ENCODE measurements at places on chromosomes 13 and 19.

DNA sequence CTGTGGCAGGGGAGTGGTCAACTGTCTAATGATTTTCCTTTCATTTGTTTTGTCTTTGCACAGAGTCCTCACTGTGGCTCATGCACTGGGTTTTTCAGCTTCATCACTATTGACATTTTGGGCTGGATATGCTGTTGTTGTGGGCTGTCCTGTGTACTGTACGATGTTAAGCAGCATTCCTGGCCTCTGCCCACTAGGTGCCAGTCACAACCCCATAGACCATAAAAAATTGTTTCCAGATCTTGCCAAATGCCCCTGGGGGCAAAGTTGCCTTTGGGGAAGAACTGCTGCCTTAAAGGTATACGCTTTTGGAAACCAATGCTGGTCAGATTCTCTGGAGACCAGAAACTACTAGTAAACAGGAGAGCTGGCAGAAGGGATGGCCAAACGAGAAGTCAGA lies 310.4 kb downstream of the SPRY2 start:
- peak; percentile 42 for DNase-seq

DNA sequence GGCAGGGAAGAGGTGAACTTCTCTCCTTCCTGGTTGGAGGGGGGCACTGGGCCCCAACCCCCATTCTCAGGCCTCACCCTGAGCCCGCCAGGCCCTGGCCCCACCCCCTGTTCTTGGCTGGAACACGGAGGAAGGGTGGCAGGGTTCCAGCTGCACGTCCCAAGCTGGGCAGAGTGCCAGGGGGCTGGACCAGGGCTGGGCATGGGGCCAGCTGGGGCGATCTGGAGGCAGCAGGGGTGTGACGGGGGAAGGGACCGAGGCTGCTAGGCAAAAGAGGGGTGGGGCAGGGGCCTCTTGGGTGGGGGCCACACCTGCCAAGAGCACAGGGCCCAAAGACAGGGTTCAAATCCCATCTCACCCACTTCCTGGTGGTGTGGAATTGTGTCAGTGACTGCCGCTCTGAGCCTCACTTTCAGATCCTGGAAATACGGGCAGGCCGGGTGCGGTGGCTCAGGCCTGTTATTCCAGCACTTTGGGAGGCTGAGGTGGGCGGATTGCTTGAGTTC lies 2.2 kb downstream of the HIF3A start:
- DNase-seq, result peak; percentile 88

DNA sequence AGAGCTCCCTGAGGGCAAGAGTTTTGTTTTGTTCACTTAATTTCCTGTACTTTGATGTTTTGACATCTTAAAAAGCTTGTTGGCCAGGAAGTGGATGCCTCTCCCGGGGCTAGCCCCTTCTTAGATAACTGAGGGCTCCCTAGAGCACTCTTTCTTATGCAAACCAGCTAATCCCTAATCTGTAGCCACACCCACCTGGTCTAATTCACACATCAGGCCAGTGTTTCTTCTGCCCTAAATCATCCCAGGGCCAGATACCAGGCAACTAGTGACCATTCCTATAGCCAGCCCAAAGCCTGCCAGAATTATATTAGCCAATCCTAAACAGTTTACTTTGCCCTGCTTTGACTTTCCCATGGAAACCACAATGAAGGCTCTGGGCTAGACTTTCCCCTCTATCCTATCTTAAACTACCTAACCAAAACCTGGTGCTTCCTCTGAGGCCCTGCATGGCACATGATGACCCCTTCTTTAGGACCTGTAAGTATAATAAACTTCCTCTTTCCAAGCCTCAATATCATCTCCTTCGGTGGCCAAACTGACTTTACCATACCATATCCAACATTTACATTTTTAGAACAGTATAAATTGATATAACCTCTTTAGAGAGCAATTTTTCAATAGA lies 24.8 kb downstream of the WBP4 start:
- no peak for DNase-seq

- peak; percentile 32 for DNase-seq
These were observed 54.5 kb downstream of the TSSK6 start for GRCh38 chr19:19460761-19461265.

DNA sequence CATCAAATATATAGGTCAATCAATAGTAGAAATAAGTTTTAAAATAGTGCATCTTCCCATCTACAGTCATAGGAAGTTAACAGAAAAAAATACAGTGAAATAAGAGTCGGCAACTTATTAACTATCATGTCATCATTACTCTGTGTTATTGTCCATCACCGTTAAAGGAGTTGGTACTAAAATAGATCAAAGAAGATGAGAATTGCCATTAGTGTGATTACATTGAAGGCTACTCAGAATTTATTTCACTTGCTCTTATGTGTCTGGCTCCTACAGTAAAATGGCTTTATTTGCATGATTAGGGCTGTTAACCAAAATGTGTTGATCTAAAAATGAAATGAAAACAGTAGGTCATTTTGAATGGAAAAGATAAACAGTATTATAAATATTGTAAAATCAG lies 162.5 kb upstream of the SLITRK1 start:
- no peak for DNase-seq

GRCh38 chr19:1863638-1864479 lies 480 bp upstream of the KLF16 start:
- DNase-seq, result peak; percentile 90

DNA sequence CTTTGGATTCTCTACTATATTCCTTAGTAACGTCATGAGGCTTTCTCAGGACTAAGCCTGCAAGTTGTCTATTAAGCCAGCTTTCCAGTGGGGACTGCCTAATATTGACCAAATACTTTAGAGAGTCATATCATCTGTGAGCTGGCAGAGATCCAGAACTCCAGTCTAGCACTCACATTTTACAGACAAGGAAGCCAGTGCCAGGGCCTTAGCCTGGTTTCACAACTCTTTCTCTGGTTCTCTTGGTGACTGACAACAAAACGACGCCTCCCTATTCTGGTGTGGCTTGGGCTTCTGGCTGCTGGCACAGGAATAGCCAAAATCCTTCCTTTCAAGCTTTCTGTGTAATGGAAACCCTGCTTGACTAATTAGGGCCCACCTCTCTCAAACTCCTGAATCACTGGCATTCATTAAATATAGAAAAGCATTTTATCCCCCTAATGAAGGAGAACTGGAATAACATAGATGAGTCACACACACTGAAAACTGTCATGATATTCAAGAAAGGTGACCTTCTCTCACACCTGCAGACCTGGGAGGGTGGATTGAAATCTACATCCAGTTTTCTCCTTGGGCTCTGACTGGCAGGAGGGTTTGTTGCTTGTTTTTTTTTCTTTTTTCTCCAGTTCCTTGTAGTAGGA lies 75.2 kb upstream of the UBL3 start:
- DNase-seq, result peak; percentile 86

DNA sequence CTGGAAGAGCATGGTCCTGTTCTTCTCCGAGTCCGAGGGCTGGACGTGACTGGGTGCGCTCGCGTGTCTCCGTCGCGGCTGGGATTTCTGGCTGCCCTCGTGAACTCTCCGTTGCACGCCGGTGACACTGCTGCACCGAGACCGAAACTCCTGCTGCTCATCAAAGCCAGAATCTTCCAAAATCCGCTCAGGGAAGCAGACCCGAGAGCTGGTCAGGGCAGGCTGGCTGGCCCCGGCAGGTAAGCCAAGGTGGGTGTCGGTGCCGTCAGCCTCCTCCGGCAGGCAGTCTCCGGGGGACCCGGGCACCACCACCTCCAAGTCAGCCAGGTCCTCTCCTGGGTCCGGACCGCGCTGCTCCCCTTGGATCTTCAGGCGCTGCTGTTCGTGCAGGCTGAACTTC lies 119.9 kb downstream of the TBC1D4 start:
- no peak for DNase-seq

DNA sequence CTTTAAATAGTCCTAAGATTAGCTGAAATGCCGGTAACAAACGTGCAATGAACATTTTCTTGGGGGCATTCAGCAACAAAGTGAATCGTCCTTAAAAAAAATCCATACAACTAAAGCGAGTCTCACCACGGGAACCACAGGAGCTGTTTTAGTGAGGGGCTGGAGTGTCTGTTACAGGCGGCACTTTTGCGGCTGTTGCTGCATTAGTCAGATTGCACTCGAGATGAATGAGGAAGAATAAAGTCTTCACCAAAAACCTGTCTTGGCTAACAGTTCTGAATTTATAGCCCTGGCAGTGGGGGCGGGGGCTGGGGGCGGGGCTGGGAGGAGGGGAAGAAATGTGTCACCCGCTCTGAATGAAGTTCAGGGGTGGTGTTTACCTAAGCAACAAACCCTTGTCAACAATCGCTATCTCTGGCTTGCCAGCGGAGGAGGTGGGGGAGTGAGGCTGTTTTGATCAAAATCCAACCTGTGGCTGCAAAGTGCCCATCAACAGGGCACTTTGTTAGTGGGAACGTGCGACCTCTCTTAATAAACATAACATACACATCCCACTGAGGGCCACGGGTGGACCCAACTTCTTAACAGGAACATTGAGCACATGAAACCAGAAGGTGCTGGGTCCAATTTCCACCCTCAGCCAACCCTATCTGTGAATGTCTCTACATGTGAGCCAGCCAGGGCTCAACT lies 44.5 kb downstream of the RFX2 start:
- DNase-seq, result peak; percentile 46

DNA sequence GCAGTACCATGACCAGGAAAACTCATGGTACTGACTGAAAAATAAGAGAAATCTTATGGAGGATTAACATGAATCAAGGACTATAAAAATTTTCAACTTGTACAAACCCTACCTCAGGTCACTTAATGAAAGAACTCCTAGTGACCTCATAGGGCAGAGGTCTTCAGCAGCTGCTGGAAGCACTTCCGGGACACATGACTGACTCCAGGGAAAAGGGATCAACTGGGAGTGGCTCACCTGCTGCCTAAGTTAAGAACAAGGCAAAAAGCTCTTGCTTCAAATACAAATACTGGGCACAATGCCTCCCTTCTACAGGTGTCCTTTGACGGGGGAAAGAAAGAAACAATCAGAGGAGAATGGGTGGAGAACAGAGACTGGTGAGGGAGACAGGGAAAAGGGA lies 18.6 kb downstream of the DOCK9 start:
- no peak for DNase-seq

- DNase-seq, result peak; percentile 68
These were observed 401.7 kb upstream of the HTR2A start for GRCh38 chr13:47298506-47298905.

DNA sequence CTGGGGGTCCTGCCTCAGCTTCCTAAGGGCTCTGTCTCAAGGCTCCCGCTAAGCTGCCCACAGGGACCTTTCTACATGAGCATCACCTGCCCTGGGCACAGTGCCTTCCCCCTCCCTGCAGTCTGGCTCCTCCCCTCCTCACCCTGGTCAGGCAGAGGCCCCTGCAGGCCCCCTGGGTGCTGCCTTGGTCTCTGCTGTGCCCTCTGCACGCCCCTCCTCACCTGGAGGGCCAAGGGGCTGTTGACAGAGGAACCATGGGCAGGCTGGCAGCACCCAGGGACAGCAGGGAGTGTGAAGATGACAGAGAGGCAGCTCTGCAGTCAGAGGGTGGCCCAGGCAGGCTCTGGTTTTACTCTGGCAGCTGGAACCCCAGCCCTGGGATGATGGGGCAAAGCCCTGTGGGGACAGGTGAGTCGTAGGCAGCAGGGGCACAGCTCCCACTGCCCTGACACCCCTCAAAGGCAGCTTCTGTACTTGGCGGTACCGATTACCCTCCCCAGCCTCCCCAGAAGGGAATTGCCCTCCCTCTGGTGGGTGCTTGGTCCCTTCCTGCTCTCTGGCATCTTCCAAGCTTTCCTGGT lies 43.1 kb downstream of the SUGP2 start:
- no peak for DNase-seq

DNA sequence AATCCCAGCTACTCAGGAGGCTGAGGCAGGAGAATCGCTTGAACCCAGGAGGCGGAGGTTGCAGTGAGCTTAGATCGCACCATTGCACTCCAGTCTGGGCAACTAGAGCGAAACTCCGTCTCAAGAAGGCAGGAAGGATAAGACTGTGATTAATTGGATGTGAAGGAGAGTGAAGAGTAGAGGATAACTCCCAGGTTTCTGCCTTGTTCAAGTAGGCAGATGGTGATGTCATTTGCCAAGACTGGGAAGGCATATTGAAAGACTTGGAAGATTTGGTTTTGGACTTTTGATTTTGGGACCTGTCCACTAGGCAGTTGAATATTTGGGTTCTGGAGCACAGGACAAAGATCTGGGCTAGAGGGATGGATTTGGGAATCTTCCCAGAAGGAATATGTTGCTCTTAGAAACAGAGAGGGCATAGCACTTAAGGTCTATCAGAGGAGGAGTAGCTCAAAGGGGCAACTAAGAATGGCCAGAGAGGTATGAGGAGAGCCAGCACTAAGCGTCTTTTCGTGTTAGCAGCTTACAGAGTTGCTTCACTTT lies 20.0 kb downstream of the GARRE1 start:
- peak; percentile 12 for DNase-seq

- DNase-seq, result peak; percentile 64
These were observed 572 bp upstream of the FKBP8 start for GRCh38 chr19:18543814-18544475.

DNA sequence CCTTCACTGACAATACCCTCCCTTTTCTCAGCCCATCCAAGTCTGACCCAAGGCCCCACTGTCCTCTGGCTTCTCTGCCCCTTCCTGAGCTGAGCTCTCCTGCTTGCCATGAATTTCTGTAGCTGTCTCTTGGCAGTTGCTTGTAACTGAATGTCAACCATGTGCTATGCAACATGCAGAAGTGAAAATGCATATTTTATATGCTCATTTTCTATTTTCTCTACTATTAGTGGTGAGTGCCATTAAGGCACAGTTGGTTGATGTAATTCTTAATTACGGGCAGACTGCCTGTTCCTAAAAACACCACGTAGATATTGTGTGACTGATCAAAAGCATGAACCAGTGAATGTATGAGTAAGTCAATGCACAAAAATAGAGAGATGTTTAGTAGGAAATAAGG lies 29.6 kb downstream of the TNFSF11 start:
- DNase-seq, result no peak

DNA sequence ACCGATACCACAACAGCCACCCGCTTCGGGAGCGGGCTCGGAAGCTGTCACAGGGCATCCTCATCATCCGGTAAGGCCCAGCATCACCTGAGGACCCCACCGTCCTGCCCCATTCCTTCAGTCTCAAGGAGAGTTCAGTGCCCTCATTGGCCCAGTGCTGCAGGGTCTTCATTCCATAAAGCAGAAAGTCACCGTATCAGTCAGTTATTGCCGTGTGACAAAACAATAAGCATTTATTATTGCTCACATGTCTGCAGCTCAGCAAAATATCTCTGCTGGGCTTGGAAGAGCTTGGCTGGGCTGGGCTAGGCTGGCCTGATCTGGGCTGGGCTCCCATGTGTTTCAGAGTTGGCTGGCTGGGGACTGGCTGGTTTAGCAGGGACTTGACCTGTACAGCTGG lies 8.1 kb upstream of the MRI1 start:
- no peak for DNase-seq

DNA sequence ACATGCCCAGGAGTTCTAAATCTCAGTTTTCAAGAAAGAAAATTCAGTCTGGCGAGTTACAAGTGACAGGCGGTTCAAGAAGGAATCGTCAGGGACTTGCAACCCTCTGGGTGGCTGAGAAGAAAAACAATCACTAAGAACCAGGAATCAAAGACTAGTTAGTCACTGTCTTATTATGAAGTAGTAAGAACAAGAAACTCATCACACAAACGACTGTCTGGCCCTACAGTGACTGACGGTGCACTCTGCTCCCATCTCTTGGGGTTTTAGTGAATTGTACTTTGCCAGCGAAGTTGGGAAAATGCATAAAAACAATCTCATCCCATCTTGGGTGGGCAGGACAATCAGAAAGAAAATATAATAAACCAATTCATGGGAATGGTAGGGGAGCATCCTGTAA lies 63.7 kb upstream of the SACS start:
- DNase-seq, result no peak
